NCI-H446 (cell line): ENCODE measurements at places on chromosomes 3 and 15.
A peak's percentile ranks its signal among the peaks of the same experiment; 100 is the strongest.

GRCh38 chr3:53084310-53085001, 38.6 kb upstream of the SFMBT1 start:
- DNase-seq = no peak

DNA sequence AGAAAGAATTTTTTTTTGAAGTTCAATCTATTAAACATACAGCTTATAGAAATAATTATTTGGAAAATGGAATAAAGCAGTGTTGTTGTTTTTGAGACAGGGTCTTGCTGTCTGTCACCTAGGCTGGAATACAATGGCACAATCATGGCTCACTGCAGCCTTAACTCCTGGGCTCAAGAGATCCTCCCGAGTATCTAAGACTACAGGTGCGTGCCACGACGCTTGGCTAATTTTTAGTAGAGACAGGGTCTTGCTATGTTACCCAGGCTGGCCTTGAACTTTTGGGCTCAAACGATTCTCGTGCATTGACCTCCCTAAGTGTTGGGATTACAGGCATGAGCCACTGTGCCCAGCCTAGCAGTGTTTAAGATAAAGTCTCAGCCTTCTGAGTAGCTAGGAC, 8.8 kb downstream of the BNIP2 start:
- no peak for DNase-seq

GRCh38 chr3:52456169-52456799, 880 bp downstream of the NISCH start:
- no peak for DNase-seq

DNA sequence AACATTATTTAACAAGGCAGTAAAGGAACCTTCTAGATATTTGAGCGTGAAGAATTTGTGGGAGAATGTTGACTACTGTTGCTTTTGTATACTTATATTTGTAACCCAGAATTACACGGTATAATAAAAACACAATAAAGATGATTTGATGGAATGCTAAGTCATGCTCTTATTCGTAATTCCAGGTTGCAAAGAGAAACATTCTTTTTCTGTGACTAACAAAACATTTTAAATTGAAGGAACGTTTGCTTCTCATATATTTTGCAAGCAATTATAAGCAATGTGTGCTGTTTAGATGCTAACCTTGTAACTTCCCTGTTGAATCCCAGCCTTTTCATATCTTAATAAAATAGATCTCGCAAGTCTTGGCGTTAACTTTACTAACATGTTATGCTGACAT, 124.4 kb upstream of the CGNL1 start:
- no peak for DNase-seq

DNA sequence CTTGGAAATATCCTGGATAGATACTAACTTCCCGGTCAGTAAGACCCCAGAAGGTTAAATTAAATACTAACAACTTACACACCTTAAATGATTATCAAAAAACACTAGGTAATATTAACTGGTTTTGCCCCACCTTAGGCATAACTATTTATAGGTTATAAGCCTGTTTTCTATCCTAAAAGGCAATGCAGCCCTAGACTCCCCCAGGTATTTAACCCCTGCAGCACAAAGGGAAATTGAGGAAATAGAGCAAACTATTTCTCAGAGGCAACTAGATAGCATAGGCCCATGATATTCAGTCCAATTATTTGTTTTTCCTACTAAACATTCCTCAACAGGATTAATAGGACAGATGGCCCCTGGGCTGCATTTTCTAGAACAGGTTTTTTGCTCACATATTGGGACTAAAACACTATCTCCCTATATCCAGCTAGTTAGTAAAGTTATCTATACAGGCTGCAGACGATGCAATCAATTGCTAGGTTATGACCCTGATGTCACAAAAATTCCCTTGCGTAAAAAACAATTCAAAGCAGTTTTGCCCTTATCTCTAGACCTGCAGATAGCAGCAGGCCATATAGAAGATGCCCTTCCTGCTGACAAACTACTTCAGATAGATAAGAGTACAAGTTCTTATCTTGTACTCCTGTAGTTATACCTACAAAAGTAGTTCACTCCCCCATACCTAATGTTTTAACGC, 221.3 kb downstream of the DTWD1 start:
- no peak for DNase-seq

- no peak for DNase-seq
Observed at GRCh38 chr15:41698779-41699178, 38.6 kb downstream of the MGA start.

DNA sequence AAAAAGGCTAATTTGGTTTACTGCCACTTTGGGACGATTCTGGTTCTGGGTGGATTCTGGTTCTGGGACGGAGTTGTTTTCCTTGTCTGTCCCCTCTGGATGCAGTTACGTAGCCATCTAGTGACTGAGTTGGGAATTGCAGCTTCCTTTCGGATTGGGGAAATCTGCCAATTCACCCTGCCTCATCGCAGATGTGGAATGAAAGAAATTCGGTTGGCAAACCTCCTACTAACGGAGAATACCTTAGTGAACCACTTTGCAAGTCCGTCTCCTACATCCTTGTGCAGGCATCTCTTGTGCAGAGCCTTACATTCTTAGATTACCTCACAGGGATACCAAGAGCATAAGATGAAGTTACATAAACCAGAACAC, 31.5 kb upstream of the AP4E1 start:
- DNase-seq = peak; percentile 82

GRCh38 chr15:92323525-92323924, 70.2 kb upstream of the ST8SIA2 start:
- no peak for DNase-seq

GRCh38 chr3:127139601-127140500, 53.1 kb upstream of the PRR23E start:
- DNase-seq = no peak

DNA sequence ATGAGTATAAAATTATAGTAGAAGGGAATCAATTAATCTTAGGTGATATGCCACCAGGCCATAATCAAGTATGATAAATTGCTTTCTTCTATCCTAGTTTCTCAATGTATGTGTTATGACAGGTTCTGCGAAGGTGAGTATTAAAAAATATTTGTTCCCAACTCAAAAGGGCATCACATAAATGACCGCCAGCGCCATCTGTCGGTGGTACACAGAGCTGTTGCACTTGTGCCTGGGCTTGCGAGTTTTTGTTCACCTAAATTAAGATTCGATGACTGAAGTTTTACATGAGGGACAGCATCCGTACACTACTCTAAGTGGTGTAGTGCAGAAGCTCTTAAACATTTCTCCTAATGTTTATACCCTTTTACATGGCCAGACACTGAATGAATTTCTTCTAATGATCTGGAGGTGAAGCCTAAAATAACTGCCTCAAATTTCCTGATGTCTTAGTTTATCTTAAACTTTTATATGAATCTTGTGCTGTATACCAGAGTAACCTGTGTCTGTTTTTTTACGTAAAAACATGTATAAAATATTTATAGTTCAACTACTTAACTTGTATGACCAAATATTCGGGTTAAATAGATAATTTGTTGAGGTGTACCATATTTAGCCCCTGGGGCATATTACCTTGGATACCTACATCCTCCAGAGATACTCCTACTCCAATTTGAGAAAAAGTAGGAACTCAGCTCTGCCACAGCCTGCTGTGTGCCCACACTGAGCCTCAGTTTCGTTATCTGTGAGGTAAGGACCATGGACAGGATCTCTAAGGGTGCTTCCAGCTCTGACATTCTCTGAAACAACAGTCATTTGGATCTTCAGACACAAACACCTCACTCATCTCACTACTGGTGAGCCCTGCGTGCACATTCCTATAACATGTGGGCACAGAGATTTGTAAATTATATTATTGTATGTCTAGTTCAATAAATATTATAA, 365.6 kb downstream of the MAGI1 start:
- DNase-seq = peak; percentile 68

- no peak for DNase-seq
Observed at GRCh38 chr3:355622-356021, 159.1 kb downstream of the CHL1 start.

DNA sequence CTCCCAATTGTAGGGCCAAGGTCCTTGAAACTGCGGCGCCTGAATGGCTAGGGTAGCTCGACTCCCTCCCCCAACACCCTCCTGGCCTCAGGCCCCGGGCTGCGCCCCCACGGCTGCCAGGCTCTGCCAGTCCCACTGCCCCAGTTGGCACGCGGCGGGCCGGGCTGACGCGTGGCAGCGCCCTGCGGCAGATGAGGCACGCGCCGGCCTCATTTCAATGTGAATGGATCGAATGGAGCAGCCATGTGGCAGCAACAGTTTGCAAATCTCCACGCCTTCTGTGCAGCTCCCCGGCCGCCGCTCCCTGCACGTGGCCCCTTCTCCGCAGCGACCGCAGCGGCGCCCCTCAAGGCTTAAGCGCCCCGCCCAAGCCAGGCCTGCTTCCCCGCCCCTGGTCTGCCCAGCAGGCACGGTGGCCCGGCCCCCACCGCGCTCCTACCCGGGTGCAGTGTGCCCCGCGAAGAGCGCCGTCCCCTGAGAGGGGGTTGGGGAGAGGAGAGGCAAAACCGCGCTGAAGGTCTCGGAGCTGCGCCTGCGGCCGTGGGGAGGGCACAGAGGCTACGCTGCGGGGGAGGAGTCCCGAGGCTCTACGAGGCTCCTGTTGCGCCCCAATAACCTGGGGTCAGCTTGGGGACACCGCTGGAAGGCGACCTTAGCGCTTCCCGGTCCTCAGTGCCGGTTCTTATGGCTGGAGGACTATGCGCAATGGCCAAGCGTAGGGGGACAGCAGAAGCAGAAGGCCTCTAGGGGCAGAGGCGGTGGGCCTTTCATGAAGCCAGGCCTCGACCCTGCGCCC, 3.1 kb upstream of the DLL4 start:
- no peak for DNase-seq

DNA sequence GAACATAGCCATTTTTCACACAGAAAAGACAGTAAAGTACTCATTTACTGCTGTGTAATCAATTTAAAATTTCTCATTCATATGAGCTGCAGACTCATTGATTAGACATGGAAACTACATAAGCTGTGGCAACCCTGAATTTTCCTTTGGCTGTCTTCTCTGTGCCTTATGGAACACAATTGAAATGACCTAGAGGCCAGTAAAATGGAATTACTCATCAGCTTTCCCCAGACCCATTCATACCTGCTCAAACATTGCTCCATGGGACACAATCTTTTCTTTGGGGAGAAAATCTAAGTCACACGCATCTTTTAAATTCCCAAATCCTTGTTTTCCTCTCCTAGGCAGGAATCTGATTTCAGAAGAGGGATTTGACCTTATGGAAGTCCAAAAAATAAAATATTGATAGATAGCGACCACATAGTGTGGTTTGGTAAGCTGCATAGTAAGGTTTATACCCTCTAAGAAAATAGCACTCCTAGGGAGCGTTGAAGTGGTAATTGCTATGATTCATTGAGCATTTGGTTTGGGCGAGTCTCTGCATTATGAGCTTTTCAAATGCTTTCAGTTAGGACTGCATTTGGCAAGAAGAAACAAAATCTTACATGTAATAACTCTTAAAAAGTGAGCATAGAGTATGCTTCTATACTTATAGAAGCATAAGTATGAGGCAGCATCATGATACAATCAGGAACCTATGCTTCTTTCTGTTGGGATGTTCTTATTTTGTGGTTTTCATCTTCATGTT, 243.4 kb upstream of the GADL1 start:
- no peak for DNase-seq

GRCh38 chr3:72550582-72551262, 297.5 kb downstream of the SHQ1 start:
- no peak for DNase-seq

GRCh38 chr3:123334056-123334455, 114.8 kb downstream of the ADCY5 start:
- no peak for DNase-seq

- DNase-seq = no peak
Observed at GRCh38 chr3:8554696-8555095, 53.1 kb downstream of the LMCD1 start.

- DNase-seq = no peak
Observed at GRCh38 chr3:8366219-8366810, 135.3 kb upstream of the LMCD1 start.

- DNase-seq = no peak
Observed at GRCh38 chr3:45518376-45519135, 76.0 kb upstream of the LIMD1 start.

GRCh38 chr15:75625542-75626347, at the start of gene SNUPN:
SNUPN (minus strand) TSS chr15:75625725; CDS start chr15:75621051, 4,674 bp downstream.
- peak; percentile 75 for DNase-seq

DNA sequence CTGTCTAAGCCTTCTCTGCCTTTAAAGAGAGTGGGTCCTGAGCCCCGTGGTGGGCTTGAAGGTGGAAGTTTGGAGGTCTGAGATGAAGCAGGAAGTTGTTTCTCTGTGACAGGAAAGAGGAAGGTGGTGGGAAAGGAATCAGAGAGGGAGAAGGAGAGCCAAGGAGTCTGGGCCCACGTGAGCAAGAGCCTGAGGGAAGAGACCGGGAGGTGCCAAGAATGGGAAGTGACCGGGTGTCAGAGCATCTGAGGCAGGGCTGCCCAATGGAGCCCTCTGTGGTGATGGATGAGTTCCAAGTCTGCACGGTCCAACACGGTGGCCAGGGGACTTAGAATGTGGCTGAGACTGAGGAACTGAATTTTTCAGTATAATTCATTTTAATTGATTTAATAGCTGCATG, 24.6 kb downstream of the ALDH1L1 start:
- no peak for DNase-seq

- peak; percentile 27 for DNase-seq
Observed at GRCh38 chr3:21326704-21327475, 424.1 kb downstream of the ZNF385D start.

- no peak for DNase-seq
Observed at GRCh38 chr3:193599393-193599792, 6.4 kb downstream of the OPA1 start.

DNA sequence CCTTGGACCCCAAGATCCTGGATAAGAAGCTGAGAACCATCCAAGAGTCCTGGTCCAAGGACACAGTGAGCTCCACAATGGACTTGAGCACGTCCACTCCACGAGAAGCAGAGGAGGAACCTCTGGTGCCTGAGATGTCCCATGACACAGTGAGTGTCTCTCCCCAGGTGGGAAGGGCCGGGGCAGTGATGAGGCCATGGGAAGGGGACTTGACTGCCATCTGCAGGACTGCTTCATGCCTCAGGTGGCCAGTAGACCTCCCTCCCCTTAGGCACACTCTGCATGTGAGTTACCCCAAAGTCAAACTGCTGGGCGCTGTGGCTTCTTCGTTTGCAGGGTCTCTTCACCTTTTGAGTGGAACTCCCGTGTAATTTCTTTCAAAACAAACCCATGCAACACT, 59.7 kb downstream of the CCDC33 start:
- no peak for DNase-seq

- peak; percentile 5 for DNase-seq
Observed at GRCh38 chr15:42133886-42134502, 22.4 kb downstream of the PLA2G4F start.

GRCh38 chr3:122255757-122256439, 69.2 kb upstream of the CSTA start:
- no peak for DNase-seq

- no peak for DNase-seq
Observed at GRCh38 chr3:28844298-28845005, 436.4 kb upstream of the RBMS3 start.

- DNase-seq = no peak
Observed at GRCh38 chr3:184066211-184066610, 13.4 kb downstream of the HTR3C start.

GRCh38 chr3:80553211-80553610, 785.4 kb upstream of the ROBO1 start:
- DNase-seq = no peak
